ENCODE measurements at places on chromosomes 7 and 10.

DNA sequence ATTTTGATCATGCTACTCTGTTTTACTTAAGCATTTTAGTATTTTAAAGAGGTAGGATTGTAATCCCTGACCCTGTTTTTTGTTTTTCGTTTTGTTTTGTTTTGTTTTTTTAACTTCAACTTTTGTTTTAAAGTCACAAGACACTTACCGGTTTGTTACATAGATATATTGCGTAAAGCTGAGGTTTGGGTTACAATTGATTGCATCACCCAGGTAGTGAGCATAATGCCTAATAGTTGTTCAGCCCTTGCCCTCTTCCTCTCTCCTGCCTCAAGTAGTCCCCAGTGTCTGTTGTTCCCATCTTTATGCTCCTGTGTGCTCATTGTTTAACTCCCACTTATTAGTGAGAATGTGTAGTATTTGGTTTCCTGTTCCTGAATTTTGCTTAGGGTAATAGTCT is 93.1 kb upstream of the TEX47 start:
- no peak for DNase-seq

- DNase-seq, result no peak
These were observed 421.3 kb upstream of the ANKRD30A start for GRCh38 chr10:36704124-36704523.

DNA sequence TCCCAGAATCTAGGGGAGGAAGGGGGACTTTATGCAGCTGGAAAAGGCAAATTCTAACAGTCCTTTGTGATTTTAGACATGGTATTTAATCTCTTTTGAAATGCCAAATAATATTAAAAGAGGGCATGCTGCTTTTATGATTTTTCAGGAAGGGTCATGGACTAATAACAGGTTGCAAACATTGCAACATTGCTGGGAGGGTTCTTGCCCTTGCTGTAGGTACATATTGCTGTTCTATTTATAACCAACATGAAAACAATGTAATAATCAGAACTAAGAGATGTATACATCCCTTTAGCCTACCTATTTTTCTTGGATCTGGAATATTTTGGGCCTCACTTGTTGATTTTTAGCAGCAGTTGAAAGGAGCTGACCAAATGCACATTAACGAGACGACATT is 411.6 kb downstream of the KCNMA1 start:
- DNase-seq, result no peak

- DNase-seq, result no peak
These were observed 193.0 kb upstream of the KMT2E start for GRCh38 chr7:104820836-104821535.

DNA sequence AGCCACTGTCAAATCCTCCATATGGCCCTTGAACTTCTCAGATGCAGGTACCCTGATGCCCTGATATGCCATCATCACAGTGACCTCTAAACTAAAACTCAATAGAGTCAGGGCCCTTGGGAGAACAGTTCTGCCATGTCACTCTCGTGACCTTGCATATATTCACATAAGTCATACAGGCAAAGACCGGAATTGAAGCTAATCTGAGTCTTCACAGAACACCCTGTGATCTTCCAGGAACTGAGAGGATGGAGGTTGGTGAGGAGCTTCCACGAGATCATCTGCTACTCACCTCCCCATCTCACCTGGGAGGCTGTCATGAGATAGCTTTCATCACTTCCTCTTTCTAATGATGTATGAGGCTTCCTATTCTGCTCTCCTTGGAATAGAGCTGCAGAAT is 228.7 kb upstream of the CCDC6 start:
- no peak for DNase-seq

- no peak for DNase-seq
These were observed 96.1 kb upstream of the RET start for GRCh38 chr10:42980553-42981357.

- no peak for DNase-seq
These were observed 19.6 kb upstream of the PIP4K2A start for GRCh38 chr10:22733992-22734391.

- DNase-seq, result no peak
These were observed 61.7 kb downstream of the NPS start for GRCh38 chr10:127610816-127611215.

DNA sequence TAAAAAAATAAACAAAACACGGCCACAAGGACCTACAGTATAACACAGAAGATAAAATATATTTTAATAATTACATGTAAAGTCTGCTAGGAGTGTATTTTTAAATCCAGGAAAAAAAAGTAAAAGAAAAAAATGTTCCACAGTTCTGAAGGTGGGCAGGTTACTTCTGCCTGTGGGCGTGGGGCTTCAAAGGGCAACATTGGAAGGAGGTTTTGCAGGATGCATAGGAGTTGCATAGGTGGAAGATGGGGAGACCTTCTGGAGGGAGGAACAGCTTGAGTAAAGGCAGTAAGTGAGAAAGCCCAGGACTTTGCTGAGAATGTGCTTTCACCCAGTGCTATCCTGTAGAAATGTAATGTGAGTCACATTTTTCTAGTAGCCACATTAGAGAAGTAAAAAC is 37.5 kb upstream of the PLXNA4 start:
- no peak for DNase-seq

DNA sequence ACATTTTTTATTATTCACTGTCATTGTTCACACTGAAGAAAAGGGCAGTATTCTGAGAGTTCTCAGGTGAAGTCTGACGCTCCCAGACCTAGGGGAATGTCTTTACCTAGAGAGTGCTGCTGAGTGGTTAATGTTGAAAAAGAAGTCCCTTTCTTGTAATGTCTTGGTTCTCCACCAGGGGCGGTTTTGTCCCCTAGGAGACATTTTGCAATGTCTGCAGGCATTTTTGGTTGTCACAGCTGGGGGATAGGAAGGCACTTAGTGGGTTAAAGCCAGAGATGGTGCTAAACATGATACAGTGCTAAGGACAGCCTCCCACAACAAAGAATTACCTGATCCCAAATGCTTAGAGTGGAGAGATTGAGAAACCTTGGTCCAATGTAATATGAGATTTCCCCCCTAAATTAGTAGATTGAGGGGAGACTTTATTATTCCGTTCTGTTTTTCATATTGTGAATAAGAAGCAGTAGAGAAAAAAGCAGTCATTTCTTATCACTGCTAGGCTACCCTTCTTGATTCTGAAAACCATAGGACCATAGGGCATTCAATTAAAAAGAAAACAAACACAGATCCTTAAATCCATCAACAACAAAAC is 13.1 kb downstream of the UMAD1 start:
- DNase-seq, result no peak

Data from 8988T (cell line).